Globus pallidus (tissue), 1 donor: ENCODE measurements at places on chromosomes 2 and 18.

DNA sequence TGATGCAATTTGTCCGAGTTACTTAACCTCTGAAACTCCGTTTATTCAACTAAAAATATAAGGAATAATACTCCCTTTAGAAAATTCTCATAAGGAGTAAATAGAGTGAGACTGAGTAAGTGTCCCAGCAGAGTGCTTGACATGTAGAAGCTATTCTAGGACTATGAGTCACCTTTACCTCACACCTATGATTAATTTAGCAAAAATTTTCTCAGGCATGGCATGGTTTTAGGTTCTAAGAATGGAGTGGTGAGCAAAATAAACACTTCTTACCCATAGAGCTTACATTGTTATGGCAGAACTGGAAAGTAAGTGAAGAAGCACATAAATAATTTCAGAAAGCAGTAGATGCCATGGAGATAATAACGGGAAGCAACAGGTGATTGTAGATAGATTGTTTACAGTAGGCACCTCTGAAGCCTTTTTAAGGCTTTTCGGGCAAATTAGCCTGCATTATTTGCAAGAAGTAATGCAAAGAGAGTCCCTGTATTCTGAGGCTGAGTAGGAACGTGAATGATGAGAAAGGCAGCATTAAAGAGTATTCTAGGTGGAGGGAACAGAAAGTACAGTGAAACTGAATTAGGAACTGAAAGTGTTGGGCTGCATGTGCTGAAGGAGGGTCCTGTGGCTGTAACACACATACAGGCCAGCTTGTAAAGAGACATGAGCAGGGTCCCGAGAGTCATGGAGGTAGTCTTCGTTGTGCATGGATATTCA, 209.2 kb downstream of the ZNF407 start:
- DNase-seq: no peak

DNA sequence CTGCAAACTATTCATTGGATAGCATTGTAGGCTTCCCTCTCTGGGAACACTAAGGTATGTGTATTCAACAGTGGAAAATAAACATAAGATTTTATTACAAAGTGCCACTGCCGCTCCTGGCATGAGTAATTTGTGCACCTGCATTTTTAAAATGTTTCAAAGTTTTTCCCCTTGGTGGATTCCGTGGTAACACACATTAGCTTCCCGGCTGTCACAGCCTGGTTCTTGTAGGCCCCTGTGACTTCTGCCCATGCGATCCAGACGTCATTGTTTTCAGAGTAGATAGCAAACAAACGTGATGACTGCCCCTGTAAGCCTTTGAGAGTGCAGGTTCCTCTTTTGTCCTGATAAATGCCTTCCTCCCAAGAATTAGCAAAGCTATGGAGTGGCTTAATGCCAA, 421.0 kb downstream of the ZNF521 start:
- DNase-seq: no peak

- no peak for DNase-seq
Measured at GRCh38 chr2:18977409-18977808, 381.0 kb downstream of the OSR1 start.

DNA sequence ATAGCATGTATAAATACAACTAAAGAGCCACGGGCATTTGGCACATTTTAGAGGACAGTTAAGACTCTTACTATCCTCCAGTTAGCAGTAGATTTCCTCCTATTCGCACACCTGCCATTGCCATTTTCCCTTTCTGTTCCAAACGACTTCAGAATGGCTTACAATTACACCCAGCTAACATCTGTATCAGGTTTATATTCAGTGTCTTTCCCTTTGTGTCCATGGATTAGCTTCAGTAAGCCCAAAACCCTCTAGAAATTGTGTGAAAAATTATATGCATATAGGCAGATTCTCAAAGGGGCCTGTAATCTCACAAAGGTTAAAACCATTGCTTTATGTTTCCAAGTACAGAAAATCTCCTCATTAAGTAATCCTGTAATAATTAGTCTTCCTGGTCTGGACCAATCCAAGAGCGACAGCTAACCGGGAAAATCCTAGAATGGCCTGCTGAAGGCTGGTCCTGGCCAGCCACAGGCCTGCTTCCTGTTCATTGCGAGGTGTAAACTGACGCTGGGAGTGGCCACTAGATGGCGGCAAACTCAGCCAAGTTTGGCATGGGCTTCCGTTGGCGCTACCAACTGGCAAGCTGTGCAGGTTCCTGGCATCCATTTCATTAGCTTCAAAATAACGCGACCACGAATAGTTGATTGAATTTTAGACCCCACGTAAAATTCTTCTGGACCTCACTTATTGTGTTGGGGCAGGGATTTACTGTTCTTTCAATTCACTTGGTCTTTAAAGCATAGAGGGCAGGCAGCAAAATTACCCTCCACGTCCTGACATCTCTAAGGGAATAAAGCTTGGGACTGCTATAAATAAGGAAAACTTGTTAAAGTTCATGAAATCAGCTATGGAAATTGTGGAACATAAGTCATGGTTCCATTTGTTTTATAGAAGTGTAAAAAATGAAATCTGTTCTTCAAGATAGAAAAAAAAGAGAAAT, 17.1 kb downstream of the ARHGAP25 start:
- DNase-seq: peak; percentile 82

- DNase-seq: no peak
Measured at GRCh38 chr2:176093145-176093897, 800 bp downstream of the HOXD13 start.

DNA sequence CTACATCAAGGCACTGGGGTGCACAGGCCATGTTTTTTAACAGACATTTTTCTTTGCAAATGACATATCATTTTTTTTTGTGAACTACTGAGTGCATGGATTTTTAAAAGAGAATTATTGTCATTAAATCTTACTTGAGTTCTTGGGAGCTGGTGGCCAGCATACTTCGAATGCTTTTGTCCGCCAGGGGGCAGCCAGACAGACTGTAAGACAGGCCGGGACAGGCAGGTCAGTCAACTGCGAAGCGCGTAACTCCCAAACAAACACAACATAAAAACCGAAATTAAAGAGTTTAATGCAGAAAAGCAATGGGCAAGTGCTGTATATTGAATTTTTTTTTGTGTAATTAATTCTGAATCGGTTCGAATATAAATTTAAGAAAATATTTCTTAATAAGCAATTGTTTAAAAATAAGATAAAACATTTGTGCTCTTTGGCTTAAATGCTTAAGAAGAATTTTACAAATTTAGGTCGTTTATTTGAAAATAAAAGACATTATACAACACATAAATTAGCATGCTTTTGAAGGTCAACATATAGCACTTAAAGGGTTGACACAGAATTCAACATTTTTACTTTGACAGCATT, 142.2 kb upstream of the PXDN start:
- peak; percentile 68 for DNase-seq

DNA sequence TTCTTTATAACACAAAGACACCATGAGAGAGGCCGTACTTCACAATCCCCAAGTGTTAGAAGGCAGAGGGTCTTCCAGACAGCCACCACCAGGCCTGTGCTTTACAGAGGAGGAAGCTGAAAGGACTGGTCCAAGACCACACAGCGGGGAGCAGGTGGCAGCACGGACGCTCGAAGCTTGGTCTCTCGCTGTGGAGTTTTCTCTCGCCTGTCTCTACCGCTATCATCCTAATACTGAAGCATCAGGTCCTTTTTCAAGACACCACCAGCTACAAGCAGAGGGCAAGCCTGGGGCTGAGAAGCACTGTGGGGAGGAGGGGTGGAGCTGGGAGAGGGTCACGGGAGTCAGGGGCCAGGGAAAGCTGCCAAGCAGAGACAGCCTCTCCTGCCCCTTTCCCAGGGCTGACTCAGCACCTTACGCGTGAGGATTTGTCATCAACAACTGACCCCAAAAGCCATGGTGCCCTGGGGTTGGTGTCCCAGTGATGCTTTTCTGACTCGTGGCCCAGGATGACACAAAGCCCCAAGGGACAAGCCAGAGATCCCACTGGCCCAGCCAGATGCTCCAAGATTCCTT, 31.9 kb upstream of the FOSL2 start:
- DNase-seq: no peak

- no peak for DNase-seq
Measured at GRCh38 chr2:222255090-222255489, 43.7 kb downstream of the PAX3 start.

DNA sequence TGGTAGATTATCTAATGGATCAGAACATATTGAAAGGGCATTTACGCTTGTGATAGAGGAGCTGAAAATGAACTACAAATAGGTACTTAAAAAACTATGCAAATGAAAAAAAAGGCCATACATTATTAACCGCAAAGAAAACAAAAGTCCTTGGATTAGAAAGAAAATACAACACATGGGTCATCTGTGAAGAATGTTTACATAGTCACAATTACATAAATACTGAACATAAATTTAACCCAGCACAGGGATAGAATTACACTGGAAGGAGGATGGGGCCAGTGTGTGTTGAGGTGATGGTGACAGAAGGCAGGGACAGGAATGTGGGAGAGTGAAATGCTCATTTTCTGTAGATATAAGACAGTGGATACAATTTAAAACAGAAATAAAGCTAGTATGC, 6.6 kb downstream of the NTSR2 start:
- DNase-seq: no peak

GRCh38 chr2:55871637-55872036, 51.9 kb downstream of the EFEMP1 start:
- peak; percentile 44 for DNase-seq

GRCh38 chr18:13245481-13246000, 27.0 kb downstream of the LDLRAD4 start:
- DNase-seq: no peak

GRCh38 chr2:100237163-100237562, 85.1 kb downstream of the LONRF2 start:
- no peak for DNase-seq

GRCh38 chr2:8281950-8282857, 399.7 kb upstream of the ID2 start:
- DNase-seq: no peak

DNA sequence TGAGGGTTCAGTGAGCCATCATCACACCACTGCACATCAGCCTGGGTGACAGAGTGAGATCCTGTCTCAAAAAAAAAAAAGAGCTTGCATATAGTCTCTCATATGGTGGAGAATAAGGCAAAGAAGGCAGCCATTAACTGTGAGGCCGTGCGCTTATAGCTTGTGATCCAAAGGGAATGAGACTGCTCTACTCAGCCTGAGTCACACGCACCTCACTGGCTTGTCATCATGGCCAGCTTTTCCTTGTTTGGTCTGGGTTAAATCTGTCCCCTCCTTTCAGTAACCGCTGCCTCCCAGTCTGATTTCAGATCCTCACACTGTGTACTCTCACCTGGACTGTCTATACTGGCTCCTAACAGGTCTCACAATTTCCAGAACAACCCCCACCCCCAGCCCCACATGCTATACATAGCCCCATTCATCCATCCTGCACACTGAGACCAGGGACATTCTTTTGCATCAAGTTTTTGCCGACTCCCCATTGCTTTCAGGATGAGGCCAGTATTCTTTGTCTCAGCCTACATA, 35.3 kb upstream of the ANKRD44 start:
- no peak for DNase-seq

DNA sequence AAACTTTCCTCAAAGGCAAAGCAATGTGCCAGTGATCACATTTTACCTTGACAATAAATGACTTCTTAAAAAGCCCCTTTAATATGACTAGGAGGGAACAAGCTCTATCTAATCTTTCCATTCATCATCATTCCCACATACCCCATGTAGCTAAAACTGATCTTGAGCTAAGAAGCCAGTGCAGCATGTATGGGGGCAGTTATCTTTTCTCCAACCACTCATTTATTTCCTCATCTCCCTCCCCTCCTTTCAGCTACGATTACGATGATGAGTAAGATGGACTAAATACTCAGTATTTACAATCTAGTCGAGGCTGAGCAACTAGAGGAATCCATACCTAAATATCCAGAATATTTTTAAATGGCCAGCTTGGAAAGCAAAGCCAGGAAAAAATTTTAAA, 35.5 kb downstream of the PNO1 start:
- no peak for DNase-seq

GRCh38 chr2:222805591-222806304, 55.1 kb upstream of the ACSL3 start:
- no peak for DNase-seq

DNA sequence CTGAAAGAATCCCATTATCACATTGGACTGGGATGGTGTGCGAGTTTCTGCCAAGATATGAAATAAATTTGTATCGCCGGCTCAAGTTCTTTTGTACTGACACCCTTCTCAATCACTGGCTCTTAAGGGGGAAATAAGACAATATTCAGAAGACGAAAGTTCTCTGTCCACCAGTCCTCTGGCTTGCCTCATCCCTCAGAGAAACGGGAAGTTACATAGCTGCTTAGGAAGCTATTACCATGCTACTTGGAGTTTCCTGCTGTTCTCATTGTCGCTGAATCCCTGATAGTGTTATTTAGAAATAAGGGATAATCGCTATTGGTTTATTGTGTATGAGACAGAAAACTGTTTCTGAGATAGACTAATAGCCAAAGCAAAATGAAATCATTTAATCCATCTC, 205.0 kb upstream of the ZNF521 start:
- DNase-seq: no peak

DNA sequence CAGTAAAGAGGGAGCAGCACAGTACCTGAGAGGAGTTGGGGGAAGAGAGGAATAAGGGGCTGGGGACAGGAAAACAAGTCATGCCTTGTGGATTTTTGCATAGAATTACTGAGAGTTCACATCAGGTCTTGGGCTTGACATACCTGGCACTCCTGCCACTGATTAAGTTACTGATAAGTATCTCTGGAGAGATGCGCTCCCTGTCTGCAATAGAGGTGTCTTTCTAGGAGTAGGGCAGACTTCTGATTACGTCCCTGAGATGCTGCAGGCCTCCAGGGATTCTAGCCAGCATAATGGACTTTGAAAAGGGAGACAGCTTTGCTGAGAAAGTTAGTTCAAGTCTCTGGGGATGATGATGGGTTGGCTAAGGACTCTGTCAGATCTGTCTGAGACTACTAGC, 69.4 kb downstream of the CHRNA1 start:
- DNase-seq: no peak

DNA sequence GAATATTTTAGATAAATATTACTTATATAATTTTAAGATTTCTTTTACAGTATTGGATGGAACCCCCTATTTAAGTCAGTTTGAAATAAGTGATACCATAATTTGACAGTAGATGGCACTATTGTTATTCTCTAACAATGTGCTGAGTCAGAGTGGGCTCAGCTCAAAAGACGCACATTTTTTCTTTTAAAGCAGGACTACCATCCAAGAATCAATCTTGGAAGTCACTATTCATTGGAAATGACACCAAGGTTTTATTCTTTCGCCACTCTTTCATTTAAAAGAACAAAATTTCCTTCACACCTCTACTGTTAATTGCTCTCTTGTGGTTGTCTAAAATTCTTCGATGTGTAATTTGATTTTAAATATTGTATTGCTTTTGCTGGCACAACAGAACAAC, 32.6 kb upstream of the SPAG16 start:
- DNase-seq: peak; percentile 53

GRCh38 chr18:22088996-22089640, 80.3 kb upstream of the GATA6 start:
- DNase-seq: no peak

GRCh38 chr18:50189160-50189559, 5.8 kb downstream of the MYO5B start:
- DNase-seq: no peak

- no peak for DNase-seq
Measured at GRCh38 chr2:230878599-230879188, 14.0 kb downstream of the ITM2C start.

GRCh38 chr2:188450732-188451483, 159.2 kb downstream of the GULP1 start:
- no peak for DNase-seq
